ENCODE measurements at places on chromosomes 4 and X.

GRCh38 chrX:14362721-14363120 is 166.6 kb upstream of the GLRA2 start:
- DNase-seq: no peak

DNA sequence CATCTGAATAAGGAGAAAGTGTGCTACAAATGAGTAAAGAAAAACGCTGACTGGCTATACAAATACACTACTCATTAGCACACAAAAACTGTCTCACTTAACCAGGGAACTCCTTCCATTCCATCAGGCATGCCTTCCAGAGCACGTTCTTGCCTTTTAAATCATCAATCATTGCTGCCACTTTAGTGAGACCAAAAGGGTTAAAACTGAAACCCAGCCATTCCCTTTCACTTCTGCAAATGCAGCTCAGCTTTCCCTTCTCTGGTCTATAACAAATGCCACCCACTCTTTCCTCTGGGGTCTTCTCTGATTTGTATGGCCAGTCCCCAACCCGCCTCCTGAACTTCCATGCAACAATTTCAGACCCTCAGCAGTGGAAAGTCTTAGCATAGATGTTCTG is 231.5 kb downstream of the TRIML1 start:
- no peak for DNase-seq

GRCh38 chr4:140046543-140046942 is 107.4 kb downstream of the MAML3 start:
- peak; percentile 40 for DNase-seq

DNA sequence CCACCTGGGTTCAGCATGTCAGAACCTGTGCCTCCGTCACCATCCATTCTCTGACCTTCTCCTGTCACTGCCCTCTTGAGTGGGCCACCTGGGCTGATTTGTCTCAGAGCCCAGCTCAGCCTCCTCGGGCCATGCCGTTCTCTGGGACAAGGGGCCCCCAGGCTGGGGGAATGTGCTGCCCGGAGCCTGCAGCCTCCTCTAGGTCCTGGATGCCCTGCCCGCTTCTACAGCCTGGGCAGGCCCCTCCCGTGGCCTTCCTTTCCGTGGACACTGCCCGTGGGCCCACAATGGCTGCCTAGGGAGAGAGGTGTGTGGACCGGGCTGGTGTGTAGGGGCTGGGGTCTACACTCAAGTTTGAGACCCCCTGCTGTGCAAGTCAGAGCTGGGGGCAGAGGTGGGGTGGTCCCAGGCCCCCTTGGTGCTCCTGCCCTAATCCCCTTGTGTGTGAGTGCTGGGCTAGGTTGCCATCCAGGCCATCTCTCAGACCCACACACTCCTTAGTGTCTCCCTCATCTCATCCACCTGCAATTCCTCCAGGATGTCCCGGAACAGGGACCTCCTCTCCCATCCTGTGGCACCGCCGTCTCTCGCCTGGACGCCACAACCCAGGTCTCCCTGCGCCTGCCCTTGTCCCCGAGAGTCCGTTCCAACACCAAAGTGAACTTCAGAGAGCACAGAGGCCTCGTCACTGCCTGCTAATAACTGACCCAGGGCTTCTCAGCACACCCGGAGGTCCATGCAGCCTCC is 12.4 kb downstream of the PSAPL1 start:
- no peak for DNase-seq

- no peak for DNase-seq
Observed at GRCh38 chrX:129688097-129688496, 33.3 kb upstream of the APLN start.

- DNase-seq: no peak
Observed at GRCh38 chr4:120139392-120139791, 72.7 kb upstream of the MAD2L1 start.

DNA sequence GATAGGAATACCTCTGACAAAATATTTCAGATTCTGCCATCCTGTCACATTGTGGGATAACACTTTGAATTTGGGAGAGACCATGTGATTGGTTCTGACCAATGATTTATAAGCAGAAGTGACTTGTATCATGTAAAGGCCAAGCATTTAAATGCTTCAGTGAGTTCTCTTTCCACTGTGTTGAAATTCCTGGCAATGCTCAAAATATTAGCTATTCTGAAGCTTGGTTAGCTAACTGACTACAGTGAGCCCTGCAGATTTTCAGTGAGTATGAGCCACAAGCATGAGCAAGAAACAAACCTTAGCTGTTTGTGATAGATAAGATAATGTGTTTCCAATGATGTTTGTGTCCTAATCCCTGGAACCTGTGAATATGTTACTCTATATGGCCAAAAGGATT is 562.8 kb upstream of the AADAT start:
- DNase-seq: no peak

- no peak for DNase-seq
Observed at GRCh38 chr4:10302096-10302495, 155.1 kb downstream of the ZNF518B start.

Measured in HL-60 (cell line).